ENCODE measurements at places on chromosomes 7 and 10.

DNA sequence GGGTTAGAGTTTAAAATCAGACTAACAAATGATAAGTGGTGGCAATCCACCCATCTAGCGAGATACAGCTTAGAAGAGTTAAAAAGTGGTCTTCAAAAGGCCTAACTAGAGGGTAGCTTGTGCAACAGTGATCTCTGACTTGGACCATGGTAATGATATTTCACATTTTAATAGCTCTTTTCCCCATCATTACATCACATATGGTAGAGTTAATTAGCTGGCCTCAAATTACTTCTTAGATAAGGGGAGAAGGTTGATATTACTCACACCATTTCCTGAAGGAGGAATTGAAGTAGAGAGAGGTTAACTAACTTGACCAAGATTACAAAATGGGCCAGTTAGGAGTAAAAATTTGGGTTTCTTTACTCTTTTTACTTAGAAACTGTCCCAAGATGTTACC is 223.6 kb downstream of the PHTF2 start:
- DNase-seq = no peak

DNA sequence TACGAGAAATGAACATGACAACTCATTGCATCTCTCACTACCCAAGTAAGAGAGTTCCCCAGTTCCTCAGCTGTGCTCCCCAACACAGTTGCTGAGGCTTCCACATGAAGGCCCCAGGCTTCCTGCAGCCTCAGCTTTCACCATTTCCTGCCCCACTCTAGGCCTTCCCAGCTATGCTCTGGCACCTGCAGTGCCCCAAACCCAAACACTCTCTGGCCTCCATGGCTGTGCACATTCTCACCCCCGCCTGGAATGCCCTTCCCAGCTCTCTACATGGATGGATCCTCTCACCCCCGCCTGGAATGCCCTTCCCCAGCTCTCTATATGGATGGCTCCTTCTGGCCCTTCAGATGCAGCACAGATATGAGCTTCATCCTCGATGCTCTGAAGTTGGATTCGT is 61.3 kb downstream of the KIAA1549 start:
- no peak for DNase-seq

GRCh38 chr10:21488246-21488956 is 37.1 kb downstream of the SKIDA1 start:
- no peak for DNase-seq

- DNase-seq = no peak
These were observed 37.2 kb downstream of the ERLIN1 start for GRCh38 chr10:100148353-100149211.
